ENCODE measurements at places on chromosomes 13 and 19. TPM values are rescaled to one million over a fixed set of nuclear protein-coding genes. Genes with fewer than 3 reads are reported as not detected.
A peak's percentile ranks its signal among the peaks of the same experiment; 100 is the strongest.

DNA sequence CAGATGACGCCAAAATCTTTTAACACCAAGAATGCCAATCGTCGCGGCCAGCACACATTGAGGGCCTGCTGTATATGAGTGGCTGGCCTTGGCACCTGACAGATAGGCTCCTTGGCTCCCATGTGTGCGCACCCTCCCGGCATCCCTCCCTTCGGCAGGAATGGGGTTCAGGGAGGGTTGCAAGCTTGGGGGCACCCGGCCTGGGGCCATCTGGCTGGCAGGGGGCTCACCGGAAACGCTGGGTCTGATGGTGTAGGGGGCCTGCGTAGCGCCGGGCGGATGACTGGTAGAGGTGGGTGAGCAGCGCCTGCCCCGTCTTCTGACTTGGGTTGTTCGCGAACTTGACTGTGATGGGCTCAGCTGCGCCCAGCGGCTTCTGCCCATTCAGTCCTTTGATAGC is 22.4 kb downstream of the PRKCSH start:
- H3K27me3 ChIP-seq, result no peaks in the 10 kb centered on the region
- no peak overlapping the region for H3K4me3 ChIP-seq
- H3K4me1 ChIP-seq, result no peaks in the 10 kb centered on the region
- H3K27ac ChIP-seq, result no peak overlapping the region
- no peaks in the 10 kb centered on the region for H3K36me3 ChIP-seq

- peaks cover 23% of the 10 kb centered on the region for H3K4me1 ChIP-seq
- H3K27me3 ChIP-seq, result no peaks in the 10 kb centered on the region
- DNase-seq, result no peak
- H3K36me3 ChIP-seq, result no peaks in the 10 kb centered on the region
- peak overlapping the region; percentile 98 for H3K27ac ChIP-seq
Measured at GRCh38 chr19:2062389-2062729, 11.3 kb upstream of the MKNK2 start.

GRCh38 chr13:77048681-77049080 is 21.7 kb upstream of the FBXL3 start:
- H3K4me3 ChIP-seq, result no peak overlapping the region
- peaks cover 26% of the 10 kb centered on the region for H3K36me3 ChIP-seq
- H3K4me1 ChIP-seq, result peaks cover 1% of the 10 kb centered on the region
- H3K27me3 ChIP-seq, result no peaks in the 10 kb centered on the region
- no peak overlapping the region for H3K27ac ChIP-seq

GRCh38 chr19:8489561-8490394 is 12.7 kb downstream of the PRAM1 start:
- no peak for DNase-seq
- H3K4me1 ChIP-seq, result no peaks in the 10 kb centered on the region
- H3K27me3 ChIP-seq, result no peaks in the 10 kb centered on the region
- peak overlapping the region; percentile 81 for H3K27ac ChIP-seq
- no peak overlapping the region for H3K4me3 ChIP-seq
- peaks cover 19% of the 10 kb centered on the region for H3K36me3 ChIP-seq

- no peak for DNase-seq
- peak within 1 kb of the TSS; percentile 35 for H3K27ac ChIP-seq
- peaks cover 5% of the 10 kb centered on the region for H3K27me3 ChIP-seq
- H3K4me3 ChIP-seq, result no peak within 1 kb of the TSS
Measured at GRCh38 chr19:46040952-46041500, at the start of gene IGFL4. Gene IGFL4 (minus strand): TSS chr19:46041002. CDS start chr19:46040962, 40 bp downstream.

- H3K4me3 ChIP-seq, result peak overlapping the region; percentile 78
- no peak for DNase-seq
- H3K27ac ChIP-seq, result no peak overlapping the region
- H3K36me3 ChIP-seq, result peaks cover 1% of the 10 kb centered on the region
- peaks cover 35% of the 10 kb centered on the region for H3K27me3 ChIP-seq
- peaks cover 11% of the 10 kb centered on the region for H3K4me1 ChIP-seq
Measured at GRCh38 chr19:42422092-42422900, 4.9 kb downstream of the LIPE start.

DNA sequence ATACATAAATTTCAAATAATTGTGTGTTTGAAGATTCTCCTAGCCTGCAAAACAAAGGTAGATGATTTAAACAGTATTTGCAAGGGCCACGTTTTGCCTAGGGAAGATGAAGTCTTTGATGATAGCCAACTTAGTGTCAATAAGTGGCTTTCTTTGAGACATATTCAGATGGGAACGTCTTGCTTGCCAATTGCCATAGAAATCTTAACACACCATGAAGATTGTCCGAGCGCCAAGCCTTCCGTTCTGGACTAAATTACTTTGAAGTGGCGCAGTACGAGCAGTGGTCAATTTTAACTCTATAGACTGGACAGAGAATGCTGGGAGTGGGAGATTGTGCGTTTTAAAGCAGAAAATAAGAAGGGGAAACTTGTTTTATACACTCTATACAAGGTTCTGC is 9.9 kb downstream of the ZIC5 start:
- DNase-seq, result no peak
- H3K4me3 ChIP-seq, result no peak overlapping the region
- peaks cover 12% of the 10 kb centered on the region for H3K4me1 ChIP-seq
- peaks cover 85% of the 10 kb centered on the region for H3K27me3 ChIP-seq
- no peak overlapping the region for H3K27ac ChIP-seq
- no peaks in the 10 kb centered on the region for H3K36me3 ChIP-seq

- H3K4me1 ChIP-seq, result no peaks in the 10 kb centered on the region
- no peak overlapping the region for H3K4me3 ChIP-seq
- H3K27me3 ChIP-seq, result no peaks in the 10 kb centered on the region
- peaks cover 12% of the 10 kb centered on the region for H3K36me3 ChIP-seq
Measured at GRCh38 chr13:41864658-41865057, 96.3 kb downstream of the VWA8 start.

GRCh38 chr19:49196527-49197240 is 39.1 kb downstream of the TRPM4 start:
- no peak overlapping the region for H3K4me3 ChIP-seq
- no peak overlapping the region for H3K27ac ChIP-seq
- no peak for DNase-seq
- H3K4me1 ChIP-seq, result peaks cover 1% of the 10 kb centered on the region
- H3K27me3 ChIP-seq, result peaks cover 7% of the 10 kb centered on the region

GRCh38 chr13:97574926-97575325 is 141.0 kb downstream of the RAP2A start:
- no peaks in the 10 kb centered on the region for H3K36me3 ChIP-seq
- H3K4me3 ChIP-seq, result no peak overlapping the region
- no peaks in the 10 kb centered on the region for H3K27me3 ChIP-seq
- no peak overlapping the region for H3K27ac ChIP-seq
- H3K4me1 ChIP-seq, result peaks cover 12% of the 10 kb centered on the region
- no peak for DNase-seq

DNA sequence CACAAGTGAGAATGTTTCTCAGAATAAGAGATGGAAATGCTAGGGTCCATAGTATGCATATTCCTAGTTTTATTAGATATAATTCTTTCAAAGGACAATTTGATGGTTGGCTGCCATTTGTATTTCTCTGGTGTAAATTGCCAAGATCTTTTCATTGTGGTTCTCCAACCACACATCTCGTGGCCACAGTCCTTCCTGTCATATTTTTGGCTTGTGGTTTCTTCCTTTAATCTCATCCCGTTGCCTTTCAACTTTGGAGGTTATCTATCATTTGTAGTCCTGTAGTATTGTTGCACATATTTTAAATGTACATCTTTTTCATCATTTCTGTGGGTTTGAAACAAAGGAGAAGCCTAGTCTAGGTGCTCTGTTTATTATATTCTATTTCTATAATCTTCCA is 61.2 kb downstream of the WASF3 start:
- peaks cover 34% of the 10 kb centered on the region for H3K4me1 ChIP-seq
- DNase-seq, result no peak
- H3K27ac ChIP-seq, result no peak overlapping the region
- no peaks in the 10 kb centered on the region for H3K27me3 ChIP-seq
- H3K4me3 ChIP-seq, result no peak overlapping the region

- no peak overlapping the region for H3K27ac ChIP-seq
- no peak overlapping the region for H3K4me3 ChIP-seq
- H3K4me1 ChIP-seq, result peaks cover 9% of the 10 kb centered on the region
- H3K36me3 ChIP-seq, result no peaks in the 10 kb centered on the region
- H3K27me3 ChIP-seq, result peaks cover 39% of the 10 kb centered on the region
Measured at GRCh38 chr13:20101467-20102316, 59.2 kb downstream of the GJA3 start.

- no peaks in the 10 kb centered on the region for H3K4me1 ChIP-seq
- DNase-seq, result no peak
- no peak overlapping the region for H3K4me3 ChIP-seq
Measured at GRCh38 chr13:43614063-43614462, 172.7 kb downstream of the ENOX1 start.

GRCh38 chr13:102185375-102185984 is 216.4 kb downstream of the FGF14 start:
- DNase-seq, result no peak
- peaks cover 8% of the 10 kb centered on the region for H3K4me1 ChIP-seq
- no peak overlapping the region for H3K4me3 ChIP-seq
- no peaks in the 10 kb centered on the region for H3K27me3 ChIP-seq
- H3K27ac ChIP-seq, result no peak overlapping the region

DNA sequence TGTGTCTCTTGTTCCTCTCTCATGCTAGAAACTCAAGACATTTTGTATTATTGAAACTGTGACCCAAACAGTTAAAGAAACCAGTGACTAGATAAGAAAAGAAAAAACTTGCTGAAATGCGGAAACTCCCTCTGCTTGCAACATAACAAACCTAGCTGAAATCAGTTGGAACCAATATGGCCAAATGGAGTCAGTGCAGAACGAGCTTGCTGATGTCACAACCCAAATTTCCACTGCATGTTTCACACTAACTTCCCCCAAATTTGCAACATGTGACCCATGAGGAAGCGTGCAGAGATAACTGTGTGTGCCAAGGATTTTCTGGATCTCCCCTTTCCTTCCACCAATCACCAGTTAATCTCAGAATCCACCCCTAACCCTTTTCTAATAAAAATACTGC is 208.0 kb downstream of the DLEU7 start:
- peak overlapping the region; percentile 73 for H3K27ac ChIP-seq
- H3K4me3 ChIP-seq, result peak overlapping the region; percentile 37
- no peak for DNase-seq
- no peaks in the 10 kb centered on the region for H3K27me3 ChIP-seq

GRCh38 chr19:7603919-7604318 is 8.3 kb downstream of the CAMSAP3 start:
- H3K4me3 ChIP-seq, result no peak overlapping the region
- no peaks in the 10 kb centered on the region for H3K4me1 ChIP-seq
- peaks cover 14% of the 10 kb centered on the region for H3K36me3 ChIP-seq
- no peaks in the 10 kb centered on the region for H3K27me3 ChIP-seq

DNA sequence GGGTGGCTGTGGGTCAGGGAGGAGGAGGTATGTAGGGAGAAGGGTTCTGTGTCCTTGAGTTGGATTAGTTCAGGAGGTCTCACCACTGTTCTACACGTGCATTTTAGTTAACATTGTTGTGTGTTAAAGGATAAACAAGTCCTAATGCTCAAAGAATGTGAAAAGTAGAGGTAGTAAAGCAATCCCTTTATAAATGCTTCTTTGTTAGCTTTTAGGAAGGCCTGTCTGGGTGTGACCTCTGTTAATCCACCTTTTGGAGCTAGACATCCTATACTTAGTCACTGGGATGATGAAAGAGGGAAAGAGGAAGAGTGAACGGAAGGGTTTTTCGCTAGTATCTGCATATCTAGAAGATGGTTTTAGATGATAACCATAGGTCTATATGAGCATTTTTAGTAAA is 42.2 kb upstream of the FLT1 start:
- no peaks in the 10 kb centered on the region for H3K4me1 ChIP-seq
- no peak for DNase-seq
- H3K4me3 ChIP-seq, result no peak overlapping the region
- peaks cover 31% of the 10 kb centered on the region for H3K27me3 ChIP-seq

DNA sequence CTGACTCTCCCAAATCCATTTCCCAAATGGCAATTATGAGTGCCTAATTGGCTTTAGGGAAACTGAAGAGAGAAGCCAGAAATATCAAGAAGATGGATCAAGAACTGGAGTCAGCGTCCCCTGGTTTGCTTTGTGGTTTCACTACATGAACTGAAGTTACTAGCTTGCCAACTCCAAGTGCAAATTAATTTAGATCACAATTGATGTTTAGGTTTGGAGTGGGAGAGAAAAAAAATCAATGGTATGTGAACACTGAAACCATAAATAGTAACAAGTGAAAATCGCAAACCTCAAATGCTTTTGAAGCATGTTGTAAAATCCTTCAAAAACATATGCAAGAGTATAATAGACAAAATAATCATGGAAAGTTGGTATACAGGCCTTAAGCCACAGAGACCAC is 1528.6 kb upstream of the SLC10A2 start:
- DNase-seq, result no peak
- no peak overlapping the region for H3K27ac ChIP-seq
- H3K4me3 ChIP-seq, result no peak overlapping the region
- H3K27me3 ChIP-seq, result no peaks in the 10 kb centered on the region

GRCh38 chr19:41480336-41480735 is 37.4 kb downstream of the ERICH4 start:
- no peaks in the 10 kb centered on the region for H3K4me1 ChIP-seq
- no peaks in the 10 kb centered on the region for H3K36me3 ChIP-seq
- H3K27me3 ChIP-seq, result no peaks in the 10 kb centered on the region
- H3K27ac ChIP-seq, result no peak overlapping the region
- DNase-seq, result no peak

DNA sequence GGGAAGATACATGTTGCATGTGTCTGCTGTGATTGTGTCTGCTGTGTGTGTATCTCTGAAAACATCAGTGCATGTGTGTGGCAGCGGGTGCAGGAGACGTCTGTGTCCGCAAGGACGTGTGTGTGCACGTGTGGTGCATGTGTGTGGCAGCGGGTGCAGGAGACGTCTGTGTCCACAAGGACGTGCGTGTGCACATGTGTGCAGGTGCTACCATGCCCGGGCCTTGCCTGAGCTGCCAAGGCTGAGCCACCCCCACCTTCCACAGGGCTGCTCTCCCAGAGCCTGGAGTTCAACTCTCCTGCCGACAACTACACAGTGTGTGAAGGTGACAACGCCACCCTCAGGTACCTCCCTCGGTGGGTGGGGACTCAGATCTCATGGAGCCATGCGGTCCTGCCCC is 10.4 kb downstream of the IGLON5 start:
- H3K4me1 ChIP-seq, result peaks cover 4% of the 10 kb centered on the region
- H3K36me3 ChIP-seq, result peaks cover 15% of the 10 kb centered on the region
- no peaks in the 10 kb centered on the region for H3K27me3 ChIP-seq
- H3K27ac ChIP-seq, result no peak overlapping the region
- H3K4me3 ChIP-seq, result no peak overlapping the region

The ZFP82 gene
- total RNA-seq, result 16.4 TPM

The FGF22 gene
- total RNA-seq, result 0.43 TPM

The LRRC4B gene
- total RNA-seq, result 1.0 TPM

The ZNF610 gene
- 24.8 TPM for total RNA-seq

The PSG1 gene
- total RNA-seq, result not detected

The SBNO2 gene
- 40.9 TPM for total RNA-seq

The CIC gene
- total RNA-seq, result 86.0 TPM

The NBEA gene
- total RNA-seq, result 20.9 TPM
